Hepatocyte (in vitro differentiated cells): ENCODE measurements at places on chromosomes 3 and 15. TPM values are rescaled to one million over a fixed set of nuclear protein-coding genes. Genes with fewer than 3 reads are reported as not detected.
A peak's percentile ranks its signal among the peaks of the same experiment; 100 is the strongest.

The ALDH1L1 gene
- total RNA-seq, result 15.9 and 25.0 TPM in 2 replicates

The STARD9 gene
- 1.8 and 3.0 TPM in 2 replicates for total RNA-seq

The CCR1 gene
- 2.7 and 3.5 TPM in 2 replicates for total RNA-seq

The ARPP21 gene
- total RNA-seq, result not detected in 2 replicates

The IGSF11 gene
- total RNA-seq, result 0.40 TPM in 1 of 2 replicates, not detected in the other

The AGBL1 gene
- 0.12 TPM in 1 of 2 replicates, not detected in the other for total RNA-seq

The WDR93 gene
- 0.13 TPM in 1 of 2 replicates, not detected in the other for total RNA-seq

GRCh38 chr15:77568973-77569728 is 63.6 kb downstream of the LINGO1 start:
- H3K4me3 ChIP-seq, result no peak overlapping the region
- no peaks in the 10 kb centered on the region for H3K36me3 ChIP-seq
- DNase-seq, result peak; percentile 42
- H3K27ac ChIP-seq, result peak overlapping the region; percentile 74
- H3K27me3 ChIP-seq, result no peaks in the 10 kb centered on the region

GRCh38 chr3:10928407-10928960 is 64.1 kb upstream of the SLC6A1 start:
- no peaks in the 10 kb centered on the region for H3K27me3 ChIP-seq
- H3K36me3 ChIP-seq, result no peaks in the 10 kb centered on the region
- no peaks in the 10 kb centered on the region for H3K4me1 ChIP-seq
- no peak for DNase-seq

DNA sequence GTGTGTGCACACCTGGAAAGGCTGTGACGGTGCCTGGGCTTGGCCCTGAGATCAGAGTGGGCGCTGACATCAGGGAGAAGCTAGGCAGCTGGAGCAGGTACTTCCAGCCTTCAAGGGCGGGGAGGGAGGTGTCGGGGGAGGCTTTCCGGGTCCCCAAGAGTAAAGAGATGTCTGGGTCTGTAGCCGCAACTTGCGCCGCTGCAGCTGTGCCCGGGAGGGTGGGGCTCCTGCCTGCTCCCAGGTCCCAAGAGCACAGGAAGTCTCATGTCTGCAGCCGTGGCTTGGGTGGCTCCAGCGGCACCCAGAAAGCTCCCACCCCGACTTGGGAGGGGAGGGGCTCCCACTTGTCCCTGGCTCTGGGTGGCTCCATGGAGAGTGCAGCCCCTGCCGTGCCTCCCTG is 103.2 kb upstream of the BNIP2 start:
- H3K4me3 ChIP-seq, result no peak overlapping the region
- no peaks in the 10 kb centered on the region for H3K27me3 ChIP-seq
- H3K27ac ChIP-seq, result no peak overlapping the region
- H3K36me3 ChIP-seq, result no peaks in the 10 kb centered on the region
- no peaks in the 10 kb centered on the region for H3K4me1 ChIP-seq

DNA sequence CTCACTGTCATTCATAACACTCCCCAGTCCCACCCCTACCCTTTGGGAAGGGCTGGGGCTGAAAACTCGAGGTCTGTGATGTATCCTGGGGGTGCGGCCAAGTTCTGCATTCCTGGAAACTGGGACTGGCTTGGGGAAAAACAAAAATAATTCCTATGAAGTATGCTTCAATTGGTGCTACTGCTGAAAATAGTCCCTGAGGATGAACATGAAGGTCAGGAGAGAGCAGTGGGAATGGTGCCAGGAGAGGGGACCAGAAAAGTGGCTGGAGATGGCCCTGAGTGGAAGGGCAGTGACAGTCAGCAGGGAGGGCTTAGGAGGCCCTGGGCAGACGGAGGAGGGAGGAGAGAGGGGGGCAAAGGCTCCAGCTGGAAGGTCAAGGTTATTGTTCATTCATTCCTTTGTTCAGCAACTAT is 4.8 kb upstream of the ISLR start:
- H3K4me3 ChIP-seq, result no peak overlapping the region
- H3K4me1 ChIP-seq, result peaks cover 14% of the 10 kb centered on the region
- DNase-seq, result no peak
- H3K36me3 ChIP-seq, result no peaks in the 10 kb centered on the region

GRCh38 chr3:52385157-52385556 is 59.7 kb downstream of the SEMA3G start:
- H3K27me3 ChIP-seq, result no peaks in the 10 kb centered on the region
- H3K4me1 ChIP-seq, result no peaks in the 10 kb centered on the region
- no peaks in the 10 kb centered on the region for H3K36me3 ChIP-seq
- DNase-seq, result peak; percentile 70
- H3K4me3 ChIP-seq, result no peak overlapping the region

- H3K4me1 ChIP-seq, result no peaks in the 10 kb centered on the region
- H3K36me3 ChIP-seq, result no peaks in the 10 kb centered on the region
- no peaks in the 10 kb centered on the region for H3K27me3 ChIP-seq
- no peak for DNase-seq
- H3K27ac ChIP-seq, result no peak overlapping the region
- H3K4me3 ChIP-seq, result no peak overlapping the region
Observed at GRCh38 chr3:11818033-11818432, 28.7 kb downstream of the TAMM41 start.

GRCh38 chr3:150371741-150372254 is 36.3 kb upstream of the TSC22D2 start:
- peaks cover 35% of the 10 kb centered on the region for H3K4me1 ChIP-seq
- no peak overlapping the region for H3K4me3 ChIP-seq
- no peaks in the 10 kb centered on the region for H3K36me3 ChIP-seq

- no peaks in the 10 kb centered on the region for H3K27me3 ChIP-seq
- no peak overlapping the region for H3K4me3 ChIP-seq
- no peaks in the 10 kb centered on the region for H3K36me3 ChIP-seq
Observed at GRCh38 chr3:30693470-30694120, 87.2 kb downstream of the TGFBR2 start.

GRCh38 chr15:80557441-80558234 is 137.5 kb upstream of the ABHD17C start:
- H3K4me3 ChIP-seq, result no peak overlapping the region
- no peaks in the 10 kb centered on the region for H3K36me3 ChIP-seq
- no peaks in the 10 kb centered on the region for H3K4me1 ChIP-seq
- DNase-seq, result no peak
- H3K27ac ChIP-seq, result no peak overlapping the region

DNA sequence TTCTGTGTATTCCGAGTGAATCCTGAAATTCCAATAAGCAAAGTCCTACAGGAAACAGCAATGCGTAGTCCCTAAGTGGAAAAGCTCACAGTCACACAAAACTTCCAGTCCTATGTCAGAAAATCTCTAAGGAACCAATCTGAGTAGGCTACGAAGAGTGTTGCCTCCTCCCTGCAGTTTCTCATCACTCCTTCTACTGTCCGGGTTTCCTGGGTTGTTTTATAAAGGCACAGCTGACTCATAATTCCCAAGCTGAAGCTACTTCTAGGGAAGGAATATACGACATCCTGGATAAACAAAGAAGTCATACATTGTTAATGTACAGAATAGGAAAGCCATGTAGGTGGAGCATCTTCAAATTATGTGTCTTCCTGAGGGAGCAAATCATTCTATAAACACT is 65.7 kb upstream of the RGMA start:
- H3K4me3 ChIP-seq, result no peak overlapping the region
- no peaks in the 10 kb centered on the region for H3K27me3 ChIP-seq
- H3K27ac ChIP-seq, result no peak overlapping the region
- no peaks in the 10 kb centered on the region for H3K36me3 ChIP-seq
- no peak for DNase-seq
- no peaks in the 10 kb centered on the region for H3K4me1 ChIP-seq

GRCh38 chr3:187750006-187750512 is 4.8 kb upstream of the BCL6 start:
- no peaks in the 10 kb centered on the region for H3K36me3 ChIP-seq
- peak overlapping the region; percentile 86 for H3K27ac ChIP-seq
- H3K4me1 ChIP-seq, result peaks cover 40% of the 10 kb centered on the region
- no peaks in the 10 kb centered on the region for H3K27me3 ChIP-seq

DNA sequence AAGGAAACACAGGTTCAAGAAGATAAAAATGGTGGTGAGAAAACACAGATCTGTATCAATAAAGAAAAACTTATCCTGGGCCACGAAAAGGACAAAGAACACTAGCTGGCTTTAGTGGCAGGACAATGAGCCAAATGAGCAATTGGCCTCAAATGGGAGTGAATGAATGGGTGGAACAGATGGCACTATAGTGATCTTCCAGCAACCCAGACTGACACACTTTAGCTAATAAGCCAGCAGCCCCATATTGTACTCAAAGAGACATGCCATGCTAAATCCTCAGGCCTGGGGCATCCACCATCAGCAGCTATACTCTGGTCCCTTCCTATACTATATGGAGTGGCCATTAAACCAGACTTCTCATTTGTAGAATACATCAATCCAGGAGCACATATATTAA is 60.0 kb upstream of the GADL1 start:
- no peaks in the 10 kb centered on the region for H3K36me3 ChIP-seq
- H3K4me3 ChIP-seq, result no peak overlapping the region
- no peaks in the 10 kb centered on the region for H3K4me1 ChIP-seq

DNA sequence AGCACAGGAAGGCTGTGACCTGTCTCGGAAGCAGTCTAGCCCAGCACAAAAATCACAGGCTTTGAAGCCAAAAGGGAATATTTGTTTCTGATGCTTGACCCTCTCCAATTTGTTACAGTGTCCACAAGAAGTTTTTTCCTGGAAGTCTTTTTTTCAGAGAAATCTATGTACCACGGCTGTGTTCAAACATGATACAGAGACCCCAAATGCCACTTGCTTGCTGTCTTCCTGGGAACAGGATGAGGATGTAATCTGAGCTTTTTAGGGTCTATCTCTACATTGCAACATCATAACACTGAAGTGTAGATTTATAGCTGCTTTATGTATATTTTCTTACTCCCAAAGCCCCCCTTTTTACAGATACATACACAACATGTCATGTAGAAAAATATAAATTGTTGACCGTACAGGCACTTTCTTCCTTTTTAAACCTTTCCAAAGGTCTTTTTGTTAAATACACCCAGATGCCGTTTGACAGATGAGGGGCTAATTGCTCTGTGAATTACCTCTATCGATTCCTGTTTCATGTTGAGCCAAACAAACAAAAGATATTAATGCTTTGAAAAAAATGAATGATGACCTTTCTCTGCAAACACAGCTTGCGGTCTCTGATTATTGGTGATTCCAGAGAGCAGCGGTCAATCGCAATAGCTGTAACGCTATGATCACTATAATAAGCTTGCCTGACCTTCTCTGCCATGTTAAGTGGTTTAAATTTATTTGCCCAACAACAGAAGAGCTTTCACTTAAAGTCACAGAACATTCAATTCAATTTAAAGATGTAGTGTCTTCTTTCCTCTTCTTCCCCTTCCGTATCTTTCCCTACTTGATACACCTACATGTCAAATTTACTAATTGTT is 875.9 kb upstream of the NR2F2 start:
- H3K4me1 ChIP-seq, result peaks cover 11% of the 10 kb centered on the region
- H3K27me3 ChIP-seq, result no peaks in the 10 kb centered on the region
- no peak for DNase-seq

DNA sequence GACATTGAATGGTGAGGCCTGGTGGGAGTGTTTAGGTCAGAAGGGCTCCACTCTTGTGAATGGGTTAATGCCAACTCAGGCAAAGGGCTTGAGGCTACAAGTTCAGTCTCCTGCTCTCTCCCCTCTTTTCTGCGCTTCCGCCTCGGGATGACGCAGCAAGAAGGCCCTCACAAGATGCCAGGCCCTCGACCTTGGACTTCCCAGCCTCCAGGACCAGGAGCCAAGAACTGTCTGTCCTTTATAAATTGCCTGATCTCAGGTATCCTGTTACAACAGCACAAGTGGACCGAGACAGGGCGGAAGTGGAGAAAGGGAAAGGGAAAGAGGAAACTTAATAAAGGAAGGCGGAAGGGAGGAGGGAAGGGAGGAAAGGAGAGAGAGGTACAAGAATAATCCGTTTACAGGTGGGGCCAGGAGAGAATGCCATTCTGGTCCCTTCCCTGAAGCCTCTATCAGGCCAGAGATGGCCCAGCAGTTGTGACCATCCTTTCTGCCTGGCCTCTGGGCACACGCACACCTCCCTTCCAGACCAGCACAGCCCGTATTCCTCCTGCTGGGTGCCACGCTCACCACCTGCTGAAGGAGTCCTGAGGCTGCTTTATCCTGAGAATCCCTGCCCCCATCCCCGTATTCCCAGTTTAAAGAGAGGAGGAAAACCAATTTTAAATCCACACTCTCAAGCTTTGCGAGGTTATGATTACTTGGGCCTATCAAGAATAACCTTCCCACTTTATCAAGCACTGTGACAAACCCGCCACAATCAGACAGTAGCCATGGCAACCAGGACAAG is 64.2 kb downstream of the OXNAD1 start:
- no peaks in the 10 kb centered on the region for H3K36me3 ChIP-seq
- no peak for DNase-seq
- H3K27ac ChIP-seq, result no peak overlapping the region
- H3K4me3 ChIP-seq, result no peak overlapping the region

DNA sequence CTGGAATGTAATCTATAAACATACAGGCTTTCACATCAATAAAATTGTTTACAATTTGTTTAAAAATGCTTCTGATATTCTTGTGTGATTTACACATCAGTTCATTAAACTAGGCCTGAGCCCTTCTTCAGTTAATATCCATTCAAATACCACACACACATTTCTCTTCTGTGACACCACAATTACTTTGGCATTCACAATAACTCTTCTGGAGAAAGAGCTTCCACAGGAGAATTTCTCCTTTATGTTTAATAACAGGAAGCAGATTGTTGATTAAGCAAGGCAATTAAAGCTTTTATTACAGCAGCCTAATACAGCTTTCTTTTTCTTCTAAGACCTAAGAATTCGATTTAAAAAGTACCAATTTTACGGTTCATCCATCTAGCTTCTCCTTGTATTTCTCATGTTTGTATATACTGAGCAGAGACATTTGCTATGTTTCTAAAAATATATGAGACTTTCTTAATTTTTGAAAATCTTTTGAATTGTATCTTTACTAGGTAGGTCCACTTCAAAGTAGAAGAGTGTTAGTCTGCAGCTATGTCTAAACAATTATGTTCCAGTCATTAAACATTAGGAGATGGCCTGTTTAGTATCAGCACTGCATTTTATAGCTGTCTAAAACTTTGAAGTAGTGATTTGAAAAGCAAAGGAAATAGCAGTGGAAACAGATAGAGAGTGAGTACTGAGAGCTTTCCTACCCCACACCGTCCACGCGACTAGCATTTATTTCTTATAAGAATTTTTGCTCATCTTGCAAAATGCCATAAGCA is 511.1 kb upstream of the UBE2E2 start:
- H3K36me3 ChIP-seq, result no peaks in the 10 kb centered on the region
- no peaks in the 10 kb centered on the region for H3K4me1 ChIP-seq
- no peaks in the 10 kb centered on the region for H3K27me3 ChIP-seq

DNA sequence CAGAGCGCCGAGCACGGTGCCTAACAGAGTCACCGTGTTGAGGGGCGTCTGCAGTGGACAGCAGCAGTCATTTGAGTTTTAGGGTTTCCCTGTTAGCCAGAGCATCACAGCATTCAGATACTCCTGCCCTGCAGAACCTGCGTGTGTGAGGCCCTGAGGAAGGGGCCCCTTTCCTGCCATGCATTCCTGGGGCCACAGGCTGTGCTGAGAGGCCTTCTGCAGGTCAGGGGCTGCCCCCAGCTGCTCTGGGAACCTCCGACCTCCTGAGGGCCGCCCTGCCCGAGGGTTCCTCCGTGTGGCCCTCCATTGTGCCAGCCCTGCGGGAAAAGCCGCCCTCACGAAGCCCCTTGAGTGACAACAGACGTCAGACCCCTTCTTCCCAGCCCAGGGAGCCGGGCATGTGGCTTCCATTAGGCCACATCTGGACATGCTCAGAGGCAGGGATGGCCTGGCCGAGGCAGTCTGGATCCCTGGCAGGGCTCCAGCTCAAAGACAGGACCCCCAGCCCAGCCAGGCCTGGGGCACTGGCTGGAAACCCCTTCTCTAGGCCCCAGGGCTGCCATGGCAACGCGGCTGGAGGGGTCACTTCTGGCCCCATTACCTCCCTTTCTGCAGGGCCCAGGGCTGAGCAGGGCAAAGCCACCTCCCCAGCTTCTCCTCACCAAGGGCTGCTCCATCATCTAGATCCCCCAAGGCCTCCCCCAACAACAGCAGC is 25.3 kb downstream of the FBLN2 start:
- H3K36me3 ChIP-seq, result no peaks in the 10 kb centered on the region
- no peaks in the 10 kb centered on the region for H3K27me3 ChIP-seq
- peak; percentile 62 for DNase-seq
- H3K4me1 ChIP-seq, result peaks cover 25% of the 10 kb centered on the region
- H3K27ac ChIP-seq, result peak overlapping the region; percentile 83
- no peak overlapping the region for H3K4me3 ChIP-seq
